Neural progenitor cell (in vitro differentiated cells): ENCODE measurements at places on chromosomes 13 and 19.

- DNase-seq, result no peak
Observed at GRCh38 chr19:3698386-3698950, 1.8 kb downstream of the PIP5K1C start.

- DNase-seq, result no peak
Observed at GRCh38 chr13:69287050-69287698, 820.5 kb upstream of the ATXN8OS start.

DNA sequence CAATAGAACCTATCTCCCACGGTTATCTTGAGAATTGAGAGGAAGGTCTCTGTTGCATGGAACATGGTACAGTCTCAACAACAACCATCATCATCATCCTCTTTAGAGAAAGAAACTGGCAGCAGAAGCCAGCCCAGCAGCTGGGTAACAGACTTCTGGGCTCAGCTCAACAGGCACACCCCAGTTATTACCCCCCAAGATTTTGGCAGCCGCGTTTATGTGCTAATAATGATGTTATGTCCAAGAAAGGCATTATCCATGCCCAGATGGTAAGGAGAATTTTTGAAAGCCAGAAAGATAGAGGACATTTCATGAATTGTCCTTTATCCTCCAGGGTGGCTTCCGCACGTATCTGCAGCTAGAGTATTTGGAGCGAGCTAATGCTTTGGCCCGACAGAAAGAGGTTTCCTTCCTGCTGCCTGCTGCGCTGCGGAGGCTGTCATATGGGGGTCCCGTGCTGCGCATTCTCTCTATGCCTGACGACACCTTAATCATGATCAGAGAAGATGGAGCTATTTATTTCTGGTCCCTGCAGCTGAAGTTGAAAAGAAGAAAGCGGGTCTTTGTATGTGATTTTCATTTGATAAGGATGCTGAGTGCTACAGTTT is 89.9 kb downstream of the TEX26 start:
- DNase-seq, result no peak

- no peak for DNase-seq
Observed at GRCh38 chr19:56710437-56710836, 38.9 kb upstream of the ZNF835 start.

- DNase-seq, result no peak
Observed at GRCh38 chr19:56106397-56106849, 14.7 kb downstream of the ZNF787 start.

- no peak for DNase-seq
Observed at GRCh38 chr19:3656747-3657394, 30.3 kb upstream of the CACTIN start.

DNA sequence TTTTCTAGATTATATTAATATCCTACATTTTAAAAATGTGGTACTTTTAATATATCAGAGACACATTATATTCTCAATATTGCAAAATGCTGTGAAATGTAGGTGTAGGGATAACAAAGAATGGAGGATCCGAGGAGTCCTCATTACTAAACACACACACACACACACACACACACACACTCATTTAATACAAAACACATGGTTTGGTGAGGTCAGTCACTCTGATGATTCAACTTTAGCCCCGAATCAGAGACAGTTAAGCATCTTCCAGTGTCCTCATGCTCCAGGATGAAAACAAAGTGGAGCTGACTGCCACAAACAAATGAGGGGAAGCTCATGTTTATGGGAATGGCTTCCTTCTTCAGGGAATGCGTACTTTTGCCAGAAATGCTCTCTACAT is 147.5 kb downstream of the CYSLTR2 start:
- no peak for DNase-seq

- DNase-seq, result no peak
Observed at GRCh38 chr19:48044561-48044960, 682 bp upstream of the CABP5 start.

DNA sequence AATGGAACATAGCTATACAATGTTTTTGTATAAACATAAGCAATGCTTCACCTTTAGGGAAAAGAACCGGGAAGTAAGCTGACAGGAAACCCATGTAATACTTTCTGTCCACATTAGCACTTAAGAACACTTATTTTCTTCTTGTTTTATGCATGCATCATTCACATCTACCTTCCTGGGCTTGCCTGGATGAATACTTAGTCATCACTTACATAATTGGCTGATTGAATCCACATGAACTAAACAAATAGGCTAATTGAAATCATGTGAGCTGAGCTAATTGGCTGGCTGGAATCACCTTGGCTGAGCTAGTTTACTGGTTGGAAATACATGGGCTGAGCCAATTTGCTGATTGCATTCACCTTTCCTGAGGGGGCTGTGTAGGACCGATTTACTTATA is 78.8 kb downstream of the ZNF726 start:
- DNase-seq, result no peak

GRCh38 chr19:11399667-11400066 is 15.6 kb upstream of the EPOR start:
- DNase-seq, result no peak
